A549 treated with Mapracorat at 1 μM for 4 hours (cell line): ENCODE measurements at places on chromosomes 12 and 14. TPM values are rescaled to one million over a fixed set of nuclear protein-coding genes. Genes with fewer than 3 reads are reported as not detected.

The LRCOL1 gene
- total RNA-seq: not detected in 5 replicates

The HEBP1 gene
- total RNA-seq: 52.6 to 63.3 TPM (median 54.4 TPM) in 5 replicates

The IL22 gene
- not detected in 5 replicates for total RNA-seq

The AQP2 gene
- not detected in 5 replicates for total RNA-seq

The MYG1 gene
- 70.1 to 96.3 TPM (median 90.1 TPM) in 5 replicates for total RNA-seq

The GTF2H3 gene
- total RNA-seq: 22.4 to 39.1 TPM (median 28.0 TPM) in 5 replicates

The SLC7A7 gene
- 18.9 to 28.4 TPM (median 21.2 TPM) in 5 replicates for total RNA-seq

The TAS2R19 gene
- 0.19 TPM in 1 of 5 replicates, not detected in the others for total RNA-seq

The MYL2 gene
- total RNA-seq: 0.54 to 1.7 TPM (median 0.93 TPM) in 5 replicates

The TAS2R20 gene
- 0.10 to 0.19 TPM in 2 of 5 replicates, not detected in the others for total RNA-seq

The CRACR2A gene
- total RNA-seq: 0.76 to 1.7 TPM (median 1.4 TPM) in 5 replicates

The GDF3 gene
- not detected in 5 replicates for total RNA-seq

The RTN1 gene
- 0.05 TPM in 2 of 5 replicates, not detected in the others for total RNA-seq

The LTB4R2 gene
- total RNA-seq: 2.1 to 5.7 TPM (median 4.5 TPM) in 5 replicates

The RPL10L gene
- not detected in 5 replicates for total RNA-seq

The SLC35F4 gene
- total RNA-seq: not detected in 5 replicates

The MED6 gene
- total RNA-seq: 39.4 to 50.8 TPM (median 44.6 TPM) in 5 replicates

The PTPN6 gene
- total RNA-seq: 7.9 to 13.5 TPM (median 11.7 TPM) in 5 replicates

The RERG gene
- 0.21 to 0.32 TPM (median 0.27 TPM) in 5 replicates for total RNA-seq

The IL26 gene
- total RNA-seq: not detected in 5 replicates

The EID3 gene
- 5.6 to 9.3 TPM (median 6.4 TPM) in 5 replicates for total RNA-seq

The PRIMA1 gene
- total RNA-seq: 0.28 to 0.47 TPM (median 0.32 TPM) in 5 replicates

The ADCY4 gene
- total RNA-seq: not detected in 5 replicates

The PRR13 gene
- total RNA-seq: 286 to 362 TPM (median 330 TPM) in 5 replicates
